T-helper 9 cell (primary cell): ENCODE measurements at places on chromosomes 5 and 9.
A peak's percentile ranks its signal among the peaks of the same experiment; 100 is the strongest.

DNA sequence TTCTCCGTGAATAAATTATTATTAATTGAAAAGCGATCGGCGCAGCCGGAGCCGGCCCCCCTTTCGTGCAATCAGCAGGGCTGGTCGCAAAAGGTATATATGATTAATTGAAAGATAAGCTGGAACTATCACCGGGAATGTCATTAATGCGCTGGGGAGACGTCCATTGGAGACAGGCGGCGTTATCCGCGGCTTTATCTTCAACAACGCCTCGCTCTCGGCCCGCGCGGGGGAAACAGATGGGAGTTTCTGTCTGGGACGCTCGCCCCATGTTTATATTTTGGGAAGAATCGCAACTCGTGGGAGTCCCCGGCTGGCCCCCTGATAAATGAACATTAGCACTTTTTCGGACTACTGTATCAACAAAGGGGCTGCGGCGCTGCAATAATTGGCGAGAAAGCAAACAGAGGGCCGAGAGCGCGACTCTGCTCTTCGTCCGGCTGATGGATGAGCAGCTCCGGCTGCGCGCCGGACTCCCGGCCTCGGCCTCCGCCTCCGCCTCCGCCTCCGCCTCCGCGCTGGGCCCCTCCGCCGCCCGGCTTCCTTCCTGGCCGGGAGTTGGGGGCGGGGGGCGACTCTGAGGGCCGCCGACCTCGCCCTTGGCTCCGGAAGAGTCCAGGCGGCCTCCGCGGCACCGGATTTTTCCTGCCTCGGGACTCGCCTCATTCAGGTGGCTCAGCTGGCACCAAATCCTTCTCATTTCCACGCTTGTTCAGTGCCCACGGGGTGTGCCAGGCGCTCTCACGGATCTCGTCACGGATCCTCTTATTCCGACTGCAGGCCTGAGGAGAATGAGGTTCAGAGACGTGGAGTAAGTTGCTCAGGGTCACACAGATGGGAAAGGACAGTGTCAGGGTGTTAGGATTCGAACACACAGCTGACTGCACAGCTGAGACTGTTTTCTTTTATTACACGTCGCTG lies 3.6 kb upstream of the NKX2-5 start:
- DNase-seq = no peak

DNA sequence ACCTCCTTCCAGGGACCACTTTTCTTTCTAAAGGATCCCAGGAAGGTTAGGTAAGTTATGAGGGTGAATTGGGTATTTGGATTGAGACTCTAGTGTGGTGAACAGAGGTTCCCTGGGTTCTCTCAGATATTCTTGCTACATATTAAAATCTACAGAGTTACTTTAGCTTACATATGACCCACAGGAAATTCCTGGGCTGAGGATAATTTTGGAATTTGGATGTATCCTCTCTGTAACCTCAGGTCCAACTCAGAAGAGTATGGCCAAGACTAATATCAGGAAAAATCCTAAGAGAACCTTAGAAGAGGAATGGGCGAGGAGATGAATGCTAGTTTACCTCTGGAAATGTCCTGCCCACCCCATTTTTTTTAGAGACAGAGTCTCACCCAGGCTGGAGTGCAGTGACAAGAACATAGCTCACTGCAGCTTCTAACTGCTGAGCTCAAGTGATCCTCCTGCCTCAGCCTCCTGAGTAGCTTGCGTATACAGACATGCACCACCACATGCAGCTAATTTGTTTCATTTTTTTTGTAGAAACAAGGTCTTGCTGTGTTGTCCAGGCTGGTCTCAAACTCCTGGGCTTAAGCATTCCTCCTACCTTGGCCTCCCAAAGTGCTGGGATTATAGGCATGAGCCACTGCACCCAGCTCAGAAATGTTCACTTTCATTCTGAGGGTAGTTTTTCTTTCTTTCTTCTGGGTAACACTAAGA lies 196.4 kb downstream of the ARHGEF28 start:
- DNase-seq = no peak

- DNase-seq = peak; percentile 13
These were observed 10.9 kb downstream of the PTCH1 start for GRCh38 chr9:95505717-95506427.

DNA sequence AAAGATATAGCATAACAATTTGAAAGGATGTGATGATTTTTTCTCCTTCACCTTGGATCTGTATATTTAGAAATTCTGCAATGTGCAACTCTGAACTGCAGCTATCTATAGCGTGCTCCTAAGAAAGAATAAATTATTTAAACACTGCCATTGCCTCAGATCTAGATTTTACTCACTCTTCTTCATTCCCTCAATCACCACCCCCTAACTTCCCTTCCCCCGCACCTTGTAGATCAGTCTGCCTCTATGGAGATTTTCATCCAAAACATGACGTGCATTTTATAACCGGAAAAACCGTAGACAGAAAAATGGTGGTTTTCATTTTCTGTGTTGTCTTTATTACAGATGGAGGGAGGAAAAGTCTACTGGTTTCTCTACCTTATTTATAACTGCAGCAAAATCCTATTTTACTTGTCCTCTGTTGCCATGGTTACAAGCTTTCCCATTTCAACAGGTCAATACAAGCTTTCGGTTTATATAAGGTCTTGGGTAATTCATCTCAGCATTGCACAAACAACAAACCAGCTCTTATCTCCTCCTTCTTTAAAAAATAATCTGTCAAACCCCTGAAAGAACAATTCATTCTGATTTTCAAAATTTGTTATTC lies 480.0 kb downstream of the TAF11L14 start:
- DNase-seq = no peak

DNA sequence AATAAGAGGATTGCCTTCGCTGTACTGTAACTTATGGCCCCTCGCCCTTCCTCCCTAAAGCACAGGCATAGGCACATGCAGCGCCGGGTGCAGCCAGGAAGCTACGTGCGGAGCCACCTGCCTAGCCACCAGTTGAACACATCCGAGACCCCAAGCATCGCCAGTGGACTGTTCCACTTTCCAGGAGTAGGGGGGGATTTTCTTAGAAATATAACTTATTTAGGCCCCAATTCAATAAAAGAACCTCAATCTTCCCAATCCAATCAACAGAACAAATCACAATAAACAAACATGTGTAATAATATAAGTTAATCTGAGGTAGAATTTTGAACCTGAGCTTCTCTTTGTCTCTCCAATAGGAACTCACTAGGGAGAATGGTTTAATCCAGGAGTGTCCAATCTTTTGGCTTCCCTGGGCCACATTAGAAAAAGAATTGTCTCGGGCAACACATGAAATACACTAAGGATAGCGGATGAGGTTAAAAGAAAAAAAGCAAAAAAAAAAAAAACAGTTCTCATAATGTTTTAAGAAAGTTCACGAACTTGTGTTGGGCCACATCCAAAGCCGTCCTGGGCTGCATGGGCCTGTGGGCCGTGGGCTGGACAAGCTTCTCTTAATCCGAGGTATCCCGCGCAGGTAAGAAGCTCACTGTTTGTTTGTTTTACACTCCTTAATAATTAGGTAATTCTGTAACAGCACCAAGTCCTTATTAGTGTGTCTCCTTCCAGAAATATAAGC lies 22.0 kb upstream of the NIPBL start:
- DNase-seq = no peak

DNA sequence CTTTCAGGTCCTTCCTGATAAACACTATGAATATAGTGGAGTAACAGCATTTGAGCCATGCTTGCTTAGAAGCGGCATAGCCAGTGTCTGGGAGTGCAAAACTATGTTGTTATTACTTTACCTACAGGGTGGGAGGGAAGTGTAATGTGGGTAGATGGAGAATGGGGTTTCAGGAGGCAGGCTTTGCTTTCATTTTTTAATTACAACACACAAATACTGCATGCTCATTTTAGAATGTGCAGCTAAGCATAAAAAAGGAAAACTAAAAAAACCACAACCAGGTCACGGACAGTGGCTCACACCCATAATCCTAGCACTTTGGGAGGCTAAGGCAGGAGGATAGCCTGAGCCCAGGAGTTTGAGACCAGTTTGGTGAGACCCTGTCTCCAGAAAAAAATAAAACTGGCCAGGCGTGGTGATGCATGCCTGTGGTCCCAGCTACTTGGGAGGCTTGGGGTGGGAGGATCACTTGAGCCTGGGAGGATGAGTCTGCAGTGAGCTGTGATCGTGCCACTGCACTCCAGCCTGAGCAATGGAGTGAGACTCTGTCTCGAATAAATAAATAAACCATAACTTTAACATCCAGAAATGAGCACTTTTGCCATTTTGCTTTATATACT lies 20.2 kb downstream of the HAVCR1 start:
- DNase-seq = no peak

DNA sequence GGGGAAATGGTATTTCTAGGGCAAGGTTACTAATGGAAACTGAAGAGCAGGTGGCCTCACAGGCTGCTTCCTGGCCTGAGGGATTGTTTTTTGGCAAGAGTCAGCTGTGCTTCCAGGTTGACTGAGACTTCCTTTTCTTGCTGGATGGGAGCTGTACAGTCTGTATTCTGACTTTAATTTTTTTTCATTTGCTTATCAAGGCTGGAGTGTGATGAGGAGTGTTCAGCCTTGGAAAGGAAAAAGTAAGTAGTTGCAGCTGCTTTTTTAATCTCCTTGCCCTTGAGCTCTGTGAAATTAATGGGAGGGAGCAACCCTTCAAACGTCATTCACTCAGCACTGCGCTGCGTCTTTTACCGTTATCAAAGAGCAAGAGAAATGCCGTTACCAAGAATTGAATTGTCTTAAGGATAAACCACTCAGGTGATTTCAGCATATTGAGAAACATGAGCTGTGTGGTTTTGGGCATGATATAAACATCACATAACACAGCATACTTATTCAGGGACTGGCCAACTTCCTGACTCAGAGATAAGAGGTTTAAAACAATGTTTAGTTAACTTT lies 47.6 kb downstream of the AQP7 start:
- no peak for DNase-seq

DNA sequence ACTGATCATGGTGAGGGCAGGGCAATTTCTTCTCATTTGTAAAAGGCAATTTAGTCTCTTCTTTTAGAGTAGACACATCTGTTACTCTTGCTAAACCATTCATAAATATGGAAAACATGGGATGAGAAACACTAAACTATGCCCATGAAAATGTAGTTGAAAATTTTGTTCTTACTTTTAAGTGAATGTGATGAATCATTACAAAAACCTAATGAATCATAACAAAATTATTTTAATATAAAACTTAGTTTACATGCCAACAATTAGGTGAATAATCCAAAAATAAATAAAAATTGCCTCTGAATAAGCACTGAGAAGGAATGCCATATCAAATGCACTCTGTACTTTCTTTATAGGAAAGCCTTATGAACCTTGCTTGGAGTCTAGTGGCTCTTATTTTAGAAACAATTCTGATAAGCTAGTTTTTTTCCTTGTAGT lies 297.7 kb upstream of the EFNA5 start:
- no peak for DNase-seq

DNA sequence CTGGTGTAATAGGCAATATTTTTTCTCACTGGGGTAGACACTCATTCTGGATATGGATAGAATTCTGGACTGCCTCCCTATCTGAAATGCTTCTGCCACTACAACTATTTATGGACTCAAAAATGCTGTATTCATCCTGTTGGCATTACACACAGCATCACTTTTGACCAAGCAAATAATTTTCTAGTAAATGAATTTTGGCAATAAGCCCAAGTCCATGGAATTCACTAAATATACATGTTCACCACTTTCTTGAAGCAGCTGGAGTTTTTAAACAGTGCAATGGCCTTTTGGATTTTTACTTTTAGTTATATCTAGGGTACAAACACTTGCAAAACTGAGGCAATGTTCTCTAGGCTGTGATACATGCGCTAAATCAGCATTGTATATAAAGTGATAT lies 724.9 kb upstream of the EDIL3 start:
- no peak for DNase-seq

GRCh38 chr5:88732181-88732633 lies 150.8 kb downstream of the MEF2C start:
- DNase-seq = no peak

DNA sequence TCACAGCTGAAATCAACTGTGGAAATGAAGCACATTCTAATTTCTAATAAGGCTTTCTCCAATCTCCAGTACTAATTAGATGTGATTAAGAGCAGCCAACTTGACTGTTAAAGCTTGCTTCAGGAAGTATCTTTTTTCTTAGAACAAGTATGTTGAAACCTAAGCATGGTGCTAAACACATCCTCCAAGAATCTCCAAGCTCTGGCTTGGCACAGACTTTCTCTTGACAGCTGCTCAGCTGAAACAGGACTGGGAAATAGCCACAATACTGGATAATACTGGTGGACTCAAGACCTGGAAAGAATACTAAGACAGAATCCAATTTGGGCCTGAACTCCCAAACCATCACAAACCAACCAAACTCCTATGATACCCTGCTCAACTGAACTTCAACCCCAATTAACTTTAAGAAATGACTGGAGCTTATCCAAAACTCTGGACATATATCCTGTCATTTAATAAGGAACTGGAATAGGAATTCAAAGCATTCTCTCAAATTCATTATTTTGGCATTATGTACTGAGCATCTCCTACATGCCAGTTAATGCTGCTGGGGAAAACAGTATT lies 16.2 kb downstream of the PRKAA1 start:
- DNase-seq = no peak

DNA sequence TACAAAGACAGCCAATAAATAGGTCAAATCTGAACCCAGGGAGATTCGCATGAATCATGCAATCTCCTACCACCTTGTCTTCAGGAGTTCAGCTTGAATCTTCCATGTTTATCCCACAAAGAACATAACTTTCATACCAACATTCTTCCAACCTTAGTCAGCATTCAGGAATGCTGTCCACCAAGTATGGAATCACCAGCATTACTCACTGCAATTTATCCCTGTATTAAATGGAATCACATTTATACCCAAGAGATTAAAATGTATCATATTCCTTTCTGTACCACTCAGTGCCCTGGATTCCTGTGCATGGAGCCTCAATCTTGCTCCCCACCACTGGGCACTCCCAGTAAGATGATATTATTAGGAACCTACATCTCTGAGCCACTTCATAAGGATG lies 162.6 kb downstream of the GLIS3 start:
- DNase-seq = no peak

DNA sequence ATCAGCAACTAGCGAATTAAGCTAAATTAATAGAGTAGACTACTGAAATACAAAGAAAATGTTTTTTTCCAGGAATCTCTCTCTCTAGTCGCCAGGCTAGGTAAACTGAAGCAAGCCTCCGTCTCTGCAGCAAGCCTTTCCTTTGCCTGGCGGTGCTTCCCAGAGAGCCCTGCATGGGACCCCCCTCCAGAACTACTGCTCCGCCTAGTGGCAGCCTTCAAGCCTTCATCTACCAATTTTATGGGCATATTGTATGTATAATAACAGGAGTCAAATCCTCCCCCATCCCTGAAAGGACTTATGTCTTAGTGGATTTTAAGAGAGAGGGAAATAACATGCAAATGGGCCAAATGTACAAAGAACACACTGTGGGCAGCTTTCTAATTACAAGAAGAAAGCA lies 241.9 kb downstream of the SAXO1 start:
- no peak for DNase-seq

DNA sequence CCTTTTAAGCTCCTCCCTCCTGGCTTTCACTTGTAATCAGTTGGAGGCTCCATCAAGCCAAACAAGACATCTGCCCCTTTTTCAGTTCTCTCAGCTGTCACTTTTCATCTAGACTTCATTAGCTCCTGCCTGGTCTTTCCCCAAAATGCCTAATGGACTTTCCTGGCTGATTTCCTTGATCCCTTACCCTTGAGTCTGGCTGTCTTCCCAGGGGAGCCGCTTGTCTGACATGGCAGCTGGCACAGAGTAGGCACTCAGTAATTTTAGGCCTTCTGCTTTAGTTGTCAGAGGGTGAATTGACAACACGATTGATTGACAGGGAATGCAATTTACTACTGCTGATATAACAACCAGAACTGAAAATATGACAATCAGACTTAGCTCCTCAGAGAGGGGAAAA lies 2.1 kb downstream of the C9orf153 start:
- no peak for DNase-seq

- peak; percentile 12 for DNase-seq
These were observed 5.1 kb upstream of the CAST start for GRCh38 chr5:96657068-96657467.
